Activated naive CD4-positive, alpha-beta T cell treated with anti-CD3 and anti-CD28 coated beads, Interleukin-2, amount 10 ng/mL, durations not matched to agents 7 days and 5 days (primary cell): ENCODE measurements at places on chromosomes 6 and 20.
A peak's percentile ranks its signal among the peaks of the same experiment; 100 is the strongest.

DNA sequence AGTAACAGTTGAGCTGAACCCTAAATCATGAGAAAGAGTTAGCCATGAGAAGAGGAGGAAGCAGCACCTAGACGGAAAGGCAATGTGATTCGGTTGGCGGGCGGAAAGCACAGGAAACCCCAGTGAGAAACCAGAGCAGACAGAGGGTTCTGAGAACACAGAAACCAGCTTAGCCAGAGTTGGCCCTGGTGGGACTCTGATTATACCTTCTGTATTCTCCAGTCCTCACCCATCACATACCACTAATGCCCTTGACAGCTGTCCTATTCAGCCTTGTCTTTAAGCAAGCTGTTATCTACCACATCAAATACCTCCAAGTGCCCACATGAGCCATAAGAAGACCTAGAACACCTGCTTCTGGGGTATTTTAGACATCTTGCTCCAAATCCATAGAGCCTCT, 58.9 kb upstream of the LRRC1 start:
- H3K4me1 ChIP-seq: peaks cover 30% of the 10 kb centered on the region
- H3K27me3 ChIP-seq: peaks cover 10% of the 10 kb centered on the region

- no peaks in the 10 kb centered on the region for H3K36me3 ChIP-seq
- H3K27me3 ChIP-seq: no peaks in the 10 kb centered on the region
- no peak overlapping the region for H3K4me3 ChIP-seq
- no peak for DNase-seq
- H3K27ac ChIP-seq: no peak overlapping the region
- peaks cover 20% of the 10 kb centered on the region for H3K4me1 ChIP-seq
These were observed 2.4 kb upstream of the MAN1A1 start for GRCh38 chr6:119352001-119352400.

- H3K4me1 ChIP-seq: no peaks in the 10 kb centered on the region
- DNase-seq: no peak
- no peak overlapping the region for H3K4me3 ChIP-seq
- peaks cover 30% of the 10 kb centered on the region for H3K27me3 ChIP-seq
- H3K27ac ChIP-seq: no peak overlapping the region
- H3K36me3 ChIP-seq: no peaks in the 10 kb centered on the region
These were observed 88.8 kb downstream of the PCSK2 start for GRCh38 chr20:17315407-17316231.

DNA sequence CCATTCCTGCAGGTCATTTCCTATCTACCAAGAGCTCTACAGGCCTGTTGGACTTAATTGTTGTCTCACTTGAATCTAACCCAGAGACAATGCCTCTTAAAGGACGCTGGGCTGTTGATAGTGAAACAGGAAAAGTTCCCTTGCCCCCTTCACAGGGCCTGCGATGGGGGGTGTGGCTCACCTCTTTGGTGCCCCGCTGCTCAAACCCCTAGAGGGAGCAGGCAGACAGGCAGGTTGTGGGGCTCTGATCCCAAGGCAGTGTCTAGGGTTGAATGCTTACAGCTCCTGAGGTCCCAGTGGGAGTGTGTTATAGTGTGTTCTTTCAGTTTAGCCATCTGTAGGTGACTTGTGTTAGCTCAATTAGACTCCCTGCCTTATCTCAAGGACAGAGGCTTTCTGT, 68.0 kb downstream of the OTOR start:
- H3K36me3 ChIP-seq: no peaks in the 10 kb centered on the region
- peaks cover 6% of the 10 kb centered on the region for H3K27me3 ChIP-seq
- H3K4me3 ChIP-seq: no peak overlapping the region
- no peaks in the 10 kb centered on the region for H3K4me1 ChIP-seq

DNA sequence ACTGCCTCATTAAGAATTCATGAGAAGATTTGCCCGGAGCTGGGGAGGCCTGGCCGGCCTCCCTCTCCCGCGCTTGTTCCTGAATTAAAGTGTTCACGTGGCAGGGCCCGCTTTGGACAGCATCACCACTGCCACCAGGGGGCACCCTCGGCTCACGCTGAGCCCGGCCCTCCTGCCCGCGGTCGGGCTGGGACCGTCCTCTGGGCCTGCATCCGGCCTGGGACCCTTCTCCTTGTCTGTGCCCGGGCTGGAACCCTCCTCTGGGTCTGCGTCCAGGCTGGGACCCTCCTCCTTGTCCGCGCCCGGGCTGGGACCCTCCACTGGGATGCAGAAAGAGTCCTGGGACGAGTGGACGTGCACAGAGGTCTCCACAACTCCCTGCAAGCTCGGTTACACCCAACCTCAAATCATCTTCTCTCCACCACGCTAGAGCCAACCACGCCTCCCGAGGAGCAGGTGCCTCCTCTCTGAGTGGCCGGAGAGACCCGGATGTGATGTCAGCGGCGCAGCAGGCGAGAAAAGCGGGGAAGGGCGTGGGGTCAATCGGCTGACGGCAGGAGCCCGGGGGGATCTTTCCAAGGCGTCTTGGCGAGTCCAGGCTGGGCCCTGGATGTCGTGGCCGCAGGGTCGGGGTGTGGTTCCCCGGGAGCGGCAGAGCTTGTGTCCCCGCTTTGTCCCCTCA, 50.9 kb upstream of the DACT2 start:
- H3K36me3 ChIP-seq: no peaks in the 10 kb centered on the region
- peak; percentile 76 for DNase-seq
- H3K4me1 ChIP-seq: peaks cover 3% of the 10 kb centered on the region
- H3K4me3 ChIP-seq: no peak overlapping the region
- peaks cover 4% of the 10 kb centered on the region for H3K27me3 ChIP-seq

GRCh38 chr20:10201321-10201870, 17.2 kb upstream of the SNAP25 start:
- no peak overlapping the region for H3K27ac ChIP-seq
- H3K27me3 ChIP-seq: no peaks in the 10 kb centered on the region
- H3K4me1 ChIP-seq: no peaks in the 10 kb centered on the region
- H3K4me3 ChIP-seq: no peak overlapping the region
- no peaks in the 10 kb centered on the region for H3K36me3 ChIP-seq

- no peaks in the 10 kb centered on the region for H3K27me3 ChIP-seq
- H3K27ac ChIP-seq: no peak overlapping the region
- H3K36me3 ChIP-seq: no peaks in the 10 kb centered on the region
- H3K4me3 ChIP-seq: no peak overlapping the region
- H3K4me1 ChIP-seq: no peaks in the 10 kb centered on the region
- no peak for DNase-seq
These were observed 704.2 kb upstream of the MAP3K7 start for GRCh38 chr6:91291071-91291470.

GRCh38 chr6:132907914-132908313, 93.5 kb downstream of the RPS12 start:
- DNase-seq: no peak
- no peak overlapping the region for H3K27ac ChIP-seq
- no peak overlapping the region for H3K4me3 ChIP-seq
- H3K36me3 ChIP-seq: no peaks in the 10 kb centered on the region
- H3K4me1 ChIP-seq: no peaks in the 10 kb centered on the region
- H3K27me3 ChIP-seq: no peaks in the 10 kb centered on the region

DNA sequence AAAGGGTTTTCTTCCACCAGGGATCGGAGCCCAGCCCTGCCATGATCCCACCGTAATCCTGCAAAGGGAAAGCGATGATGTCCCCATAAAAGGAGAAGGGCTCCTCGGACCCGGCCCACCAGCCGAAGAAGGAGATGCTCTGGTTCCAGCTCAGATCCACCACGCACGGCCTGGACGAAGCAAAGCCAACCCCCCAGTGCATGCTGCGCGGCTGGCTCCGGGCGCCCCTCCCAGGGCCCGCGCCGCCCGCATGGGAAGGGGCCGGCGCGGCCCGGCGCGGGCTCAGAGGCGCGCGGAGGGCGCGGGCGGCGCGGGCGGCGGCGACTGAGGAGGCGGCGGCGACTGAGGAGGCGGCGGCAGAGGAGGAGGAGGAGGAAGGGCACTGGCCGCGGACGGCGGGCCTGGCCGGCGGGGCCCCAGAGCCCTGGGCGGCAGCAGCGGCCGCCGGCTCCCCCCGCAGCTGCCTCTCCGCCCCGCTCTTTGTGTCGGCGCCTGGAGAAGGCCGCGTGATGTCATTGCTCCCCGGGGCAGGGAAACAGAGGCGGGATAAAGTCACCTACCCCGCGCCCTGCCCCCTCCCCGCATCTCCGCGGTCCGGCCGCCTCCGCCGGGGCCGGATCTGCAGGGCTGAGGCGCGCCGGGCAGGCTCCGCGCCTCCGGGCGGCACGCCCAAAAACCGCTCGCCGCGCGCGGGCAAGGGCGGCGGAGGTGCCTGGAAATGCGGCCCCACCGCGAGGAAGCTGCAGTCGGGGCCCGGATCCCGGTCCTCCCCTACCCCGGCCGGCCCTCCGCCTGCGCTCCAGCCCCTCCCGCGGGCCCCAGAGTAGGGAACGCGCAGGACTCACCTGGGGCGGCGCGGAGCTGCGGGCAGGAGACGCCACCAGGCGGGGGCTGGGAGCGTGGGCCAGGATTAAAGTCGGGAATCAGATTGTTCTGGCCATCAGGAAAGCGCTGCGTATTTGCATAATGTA, at the start of gene FAXC:
Gene FAXC (minus strand): TSS at position 504 of the 971 bp plus-strand sequence. CDS start 302 bp downstream, at position 202.
- no peaks in the 10 kb centered on the region for H3K36me3 ChIP-seq
- peak within 1 kb of the TSS; percentile 49 for H3K4me3 ChIP-seq
- peaks cover 5% of the 10 kb centered on the region for H3K4me1 ChIP-seq
- peaks cover 74% of the 10 kb centered on the region for H3K27me3 ChIP-seq
- DNase-seq: peak; percentile 32

GRCh38 chr20:19313342-19314069, 101.1 kb downstream of the SLC24A3 start:
- DNase-seq: no peak
- H3K4me1 ChIP-seq: no peaks in the 10 kb centered on the region
- H3K36me3 ChIP-seq: no peaks in the 10 kb centered on the region
- H3K4me3 ChIP-seq: no peak overlapping the region

- H3K27me3 ChIP-seq: no peaks in the 10 kb centered on the region
- no peak for DNase-seq
- no peak overlapping the region for H3K4me3 ChIP-seq
These were observed 78.2 kb upstream of the TBX18 start for GRCh38 chr6:84842525-84843166.

DNA sequence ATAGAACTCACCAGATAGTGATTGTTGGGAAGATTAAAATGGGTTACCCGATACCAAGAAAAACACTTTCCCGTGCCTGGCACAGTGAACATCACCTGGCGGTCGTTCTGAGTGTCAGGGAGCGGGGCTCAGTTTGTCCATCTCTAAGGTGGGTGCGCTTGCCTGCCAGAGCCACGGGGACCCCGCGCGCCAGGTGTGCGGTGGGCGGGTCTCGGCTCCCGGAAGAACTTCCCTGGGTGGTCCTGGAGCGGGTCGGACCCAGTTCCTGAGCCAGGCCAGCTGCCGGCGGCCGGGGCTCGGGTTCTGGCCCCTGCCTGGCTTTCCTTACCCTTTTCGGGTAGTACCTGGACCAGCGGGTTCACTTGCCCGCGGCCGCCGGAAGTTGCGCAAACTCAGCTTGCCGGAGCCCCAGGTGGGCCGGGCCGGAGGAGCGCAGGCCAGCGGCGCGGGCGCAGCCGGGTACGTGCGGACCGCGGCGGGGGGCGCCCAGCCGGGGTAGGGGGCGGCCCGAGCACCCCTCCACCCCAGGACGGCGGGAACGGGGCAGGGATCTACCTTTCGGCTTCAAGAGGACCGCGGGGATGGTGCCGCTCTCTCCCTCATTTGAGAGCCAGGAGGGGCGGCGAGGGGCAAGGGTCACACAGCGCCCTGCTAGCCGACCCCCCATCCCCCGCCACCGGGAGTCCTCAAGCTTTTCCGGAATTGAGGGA, 7.5 kb downstream of the FAM110A start:
- H3K27ac ChIP-seq: no peak overlapping the region
- peaks cover 63% of the 10 kb centered on the region for H3K4me1 ChIP-seq
- H3K36me3 ChIP-seq: peaks cover 37% of the 10 kb centered on the region
- peak overlapping the region; percentile 65 for H3K4me3 ChIP-seq
- no peaks in the 10 kb centered on the region for H3K27me3 ChIP-seq

DNA sequence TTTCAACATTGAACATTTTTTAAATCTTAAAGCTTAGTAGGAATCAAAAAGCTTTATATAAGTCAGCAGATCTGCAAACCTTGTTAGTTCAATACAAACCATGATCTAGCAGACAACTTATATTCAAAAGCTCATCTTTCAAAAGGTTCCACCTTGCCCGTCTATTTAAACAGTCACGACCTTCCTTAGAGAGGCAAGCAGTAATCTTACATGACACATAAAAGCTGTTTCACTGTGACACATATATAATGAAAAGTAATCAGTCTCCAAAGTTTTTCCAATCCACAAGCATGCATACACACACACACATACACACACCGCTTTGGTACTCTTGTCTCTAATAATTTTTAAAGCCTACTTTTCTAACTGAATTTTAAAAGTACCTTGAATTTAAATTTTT, 12.9 kb downstream of the SOD2 start:
- no peak overlapping the region for H3K4me3 ChIP-seq
- no peaks in the 10 kb centered on the region for H3K27me3 ChIP-seq
- no peak for DNase-seq
- peaks cover 49% of the 10 kb centered on the region for H3K36me3 ChIP-seq
- peak overlapping the region; percentile 2 for H3K27ac ChIP-seq

- no peaks in the 10 kb centered on the region for H3K36me3 ChIP-seq
- H3K4me3 ChIP-seq: no peak overlapping the region
- no peaks in the 10 kb centered on the region for H3K27me3 ChIP-seq
- no peak overlapping the region for H3K27ac ChIP-seq
These were observed 523.4 kb downstream of the TENT5A start for GRCh38 chr6:81228912-81229555.

- H3K4me3 ChIP-seq: no peak overlapping the region
- peaks cover 12% of the 10 kb centered on the region for H3K4me1 ChIP-seq
- DNase-seq: no peak
- no peak overlapping the region for H3K27ac ChIP-seq
- H3K36me3 ChIP-seq: no peaks in the 10 kb centered on the region
- H3K27me3 ChIP-seq: peaks cover 52% of the 10 kb centered on the region
These were observed 40.1 kb upstream of the PMEPA1 start for GRCh38 chr20:57749869-57750268.

DNA sequence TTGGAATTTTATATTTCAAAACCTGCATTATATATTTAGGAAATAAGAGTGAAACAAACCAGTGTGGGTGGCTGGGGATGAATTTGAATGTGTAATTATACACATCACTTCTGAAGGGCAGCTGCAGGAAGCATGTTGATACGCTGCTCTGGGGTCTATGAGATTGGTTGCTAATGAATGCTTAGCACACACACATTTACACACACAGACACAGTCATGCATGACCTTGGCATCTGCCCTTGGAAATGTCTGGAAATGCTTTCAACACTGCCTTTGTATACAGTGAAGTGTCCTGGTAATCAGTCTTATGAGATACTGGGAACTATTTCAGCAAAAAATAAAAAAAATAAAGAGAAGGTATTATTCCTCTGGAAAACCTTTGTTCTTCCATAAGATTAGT, 83.4 kb downstream of the ELOVL4 start:
- peaks cover 5% of the 10 kb centered on the region for H3K27me3 ChIP-seq
- no peak overlapping the region for H3K27ac ChIP-seq
- H3K4me3 ChIP-seq: no peak overlapping the region
- DNase-seq: no peak

GRCh38 chr6:126302191-126302590, 37.7 kb upstream of the CENPW start:
- no peak for DNase-seq
- H3K4me3 ChIP-seq: no peak overlapping the region
- H3K36me3 ChIP-seq: no peaks in the 10 kb centered on the region
- no peak overlapping the region for H3K27ac ChIP-seq
- H3K27me3 ChIP-seq: no peaks in the 10 kb centered on the region
